ENCODE measurements at places on chromosomes 7 and 10.

DNA sequence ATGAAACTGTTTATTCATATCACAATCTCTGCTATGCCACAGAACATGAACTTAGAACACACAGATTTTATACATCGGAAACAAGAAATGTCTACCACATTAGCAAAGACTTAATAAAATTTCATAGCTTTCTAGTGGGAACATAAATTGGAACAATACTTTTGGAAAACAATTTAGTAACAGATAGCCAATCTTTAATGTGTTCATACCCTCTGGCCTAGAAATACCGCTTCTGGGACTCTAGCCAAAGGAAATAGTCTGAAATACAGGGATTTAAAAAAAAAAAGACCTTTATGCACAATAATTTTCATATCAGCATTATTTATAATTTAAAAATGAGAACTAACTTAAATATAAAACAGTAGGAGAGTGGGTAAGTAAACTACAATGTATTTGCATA lies 168.5 kb downstream of the PLXNA4 start:
- DNase-seq: no peak

DNA sequence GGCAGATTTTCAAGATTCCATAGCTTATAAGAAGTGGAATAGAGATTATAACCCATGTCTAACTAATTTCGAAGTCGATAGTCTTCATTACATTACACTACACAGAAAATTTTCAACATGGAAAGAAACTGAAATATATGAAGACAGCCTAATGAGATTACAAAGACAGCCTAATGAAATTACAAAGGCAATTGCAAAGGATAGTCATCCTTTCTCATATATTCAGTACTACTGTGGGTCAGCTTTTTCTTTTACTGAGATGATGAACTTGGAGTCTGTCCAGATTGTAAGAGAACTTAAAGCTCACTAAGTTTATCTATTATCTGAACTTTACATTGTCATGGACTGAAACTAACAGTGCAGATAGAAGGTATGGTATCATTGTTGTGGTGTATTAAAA lies 304.4 kb upstream of the MBL2 start:
- no peak for DNase-seq

DNA sequence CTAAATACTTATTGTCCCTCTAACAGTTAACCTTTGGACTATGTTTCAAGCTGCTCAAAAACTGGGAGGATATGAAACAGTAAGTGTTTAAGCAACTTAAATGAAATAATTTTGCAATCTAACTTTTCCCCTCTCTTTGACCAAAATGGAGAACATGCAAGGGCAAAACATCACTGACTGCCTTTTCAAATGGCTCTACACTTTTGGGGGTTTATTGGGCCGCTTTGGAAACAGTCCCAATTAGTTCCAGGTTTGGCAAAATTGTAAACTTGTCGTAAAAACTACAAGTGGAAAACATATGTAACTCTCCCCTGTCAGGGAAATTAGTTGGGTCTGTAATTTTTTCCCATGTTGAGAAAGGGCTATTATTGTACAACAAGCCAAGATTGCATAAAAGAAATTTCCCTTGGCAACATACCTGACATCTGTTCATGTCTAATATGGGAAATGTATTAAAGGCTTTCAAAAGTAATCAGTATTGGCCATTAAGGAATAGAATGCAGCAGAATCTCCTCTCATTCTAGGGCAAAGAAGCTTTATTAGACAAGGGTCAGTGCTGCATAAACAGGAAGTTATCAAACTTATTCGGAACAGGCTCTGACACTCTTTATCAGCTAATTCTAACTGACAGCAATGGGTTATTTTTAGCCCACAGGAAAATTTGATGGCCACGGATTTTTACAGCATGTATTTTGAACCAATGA lies 157.9 kb downstream of the ARID5B start:
- DNase-seq: no peak

DNA sequence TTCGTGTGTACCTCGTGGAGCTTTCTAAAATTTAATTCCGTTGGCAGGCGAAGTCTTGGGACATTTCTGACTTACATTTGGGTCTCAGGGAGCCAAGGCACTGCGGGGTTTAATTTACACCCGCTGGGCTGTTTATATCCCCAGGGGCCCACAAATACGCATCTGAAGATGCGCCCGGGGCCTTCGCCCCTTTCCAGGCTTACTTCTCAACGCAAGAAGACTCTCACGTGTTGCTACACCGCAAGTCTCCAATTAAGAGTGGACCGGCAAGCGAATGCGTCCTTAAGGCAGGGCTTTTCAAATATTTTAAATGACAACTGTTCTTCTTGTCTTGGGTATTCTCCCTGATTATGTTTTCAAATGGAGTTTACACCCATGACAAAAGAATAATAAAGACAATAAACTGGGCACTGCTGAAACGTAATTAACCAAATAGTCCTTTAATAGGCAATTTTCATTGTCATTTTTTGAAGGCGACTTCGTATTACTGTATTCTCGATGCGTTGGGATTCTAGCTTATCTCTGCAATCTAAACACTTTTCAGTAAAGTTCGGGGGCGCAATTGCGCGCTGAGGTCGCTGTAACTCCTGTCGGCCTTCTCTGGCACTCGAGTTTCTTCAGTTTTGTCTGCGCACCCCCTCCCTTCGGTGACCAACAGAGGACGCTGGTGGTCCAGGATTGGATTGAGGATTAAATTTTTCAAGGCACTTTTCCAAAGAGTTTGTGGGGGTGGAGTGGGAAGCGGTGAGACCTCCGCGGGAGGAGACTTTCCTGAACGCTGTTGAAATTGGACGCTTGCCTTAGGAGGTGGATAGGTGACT lies 837 bp upstream of the IGFBP3 start:
- DNase-seq: peak; percentile 36

DNA sequence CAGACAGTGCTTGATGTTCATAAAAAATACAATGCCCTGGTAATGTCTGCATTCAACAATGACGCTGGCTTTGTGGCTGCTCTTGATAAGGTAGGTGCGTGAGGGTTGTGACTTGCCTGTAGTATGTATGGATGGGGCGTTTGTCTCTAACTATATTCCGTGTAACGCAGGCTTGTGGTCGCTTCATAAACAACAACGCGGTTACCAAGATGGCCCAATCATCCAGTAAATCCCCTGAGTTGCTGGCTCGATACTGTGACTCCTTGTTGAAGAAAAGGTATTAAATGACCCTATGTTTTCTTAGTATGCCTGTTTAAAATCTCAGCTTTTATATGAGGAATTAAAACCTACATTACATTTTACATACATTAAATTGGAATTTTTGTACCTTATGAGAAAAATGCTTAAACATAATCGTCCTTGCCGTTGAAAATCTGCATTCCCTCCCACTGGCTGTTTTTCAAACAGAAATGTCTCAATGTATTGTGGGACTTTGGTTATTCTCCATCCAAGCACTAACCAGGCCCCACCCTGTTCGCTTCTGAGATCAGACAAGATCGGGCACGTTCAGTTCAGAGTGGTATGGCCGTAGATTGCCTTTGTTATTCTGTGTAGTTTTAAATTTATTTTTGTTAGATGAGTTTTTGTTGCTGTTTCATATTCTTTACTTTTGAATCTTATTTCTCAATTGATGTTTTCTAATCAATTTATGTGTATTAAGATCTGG lies 85.3 kb downstream of the CUL1 start:
- DNase-seq: no peak

DNA sequence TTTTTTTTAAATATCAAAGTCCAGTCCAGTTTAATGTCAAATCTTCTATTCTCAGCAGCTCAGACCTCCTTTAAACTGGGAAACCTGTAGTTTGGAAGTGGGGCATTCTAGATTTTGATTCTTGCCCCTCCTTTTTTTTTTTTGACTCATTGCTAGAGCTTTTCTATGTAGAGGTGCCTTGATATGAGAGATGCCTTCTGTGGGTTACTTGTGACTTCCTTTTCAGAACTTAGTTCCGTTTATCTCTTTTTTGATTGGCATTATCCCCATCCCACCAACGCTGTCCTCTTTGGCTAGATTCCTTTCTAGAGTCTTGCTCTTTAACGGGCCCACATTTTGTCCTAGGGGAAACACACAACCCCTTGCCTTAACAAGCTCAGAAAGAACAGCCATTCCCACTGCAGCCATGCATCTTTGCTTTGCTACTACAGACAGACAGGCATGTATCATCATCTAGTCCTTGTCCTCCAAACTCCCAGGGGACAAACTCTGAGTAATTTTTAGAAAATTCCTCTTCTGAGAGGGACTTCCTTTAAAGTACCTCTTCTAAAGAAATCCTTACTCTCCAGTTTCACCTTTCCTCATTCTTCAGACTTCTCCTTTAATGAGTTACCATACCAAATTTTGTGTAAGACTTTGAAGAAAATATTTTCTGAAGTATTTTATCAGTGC lies 153.6 kb downstream of the PHF14 start:
- DNase-seq: no peak

DNA sequence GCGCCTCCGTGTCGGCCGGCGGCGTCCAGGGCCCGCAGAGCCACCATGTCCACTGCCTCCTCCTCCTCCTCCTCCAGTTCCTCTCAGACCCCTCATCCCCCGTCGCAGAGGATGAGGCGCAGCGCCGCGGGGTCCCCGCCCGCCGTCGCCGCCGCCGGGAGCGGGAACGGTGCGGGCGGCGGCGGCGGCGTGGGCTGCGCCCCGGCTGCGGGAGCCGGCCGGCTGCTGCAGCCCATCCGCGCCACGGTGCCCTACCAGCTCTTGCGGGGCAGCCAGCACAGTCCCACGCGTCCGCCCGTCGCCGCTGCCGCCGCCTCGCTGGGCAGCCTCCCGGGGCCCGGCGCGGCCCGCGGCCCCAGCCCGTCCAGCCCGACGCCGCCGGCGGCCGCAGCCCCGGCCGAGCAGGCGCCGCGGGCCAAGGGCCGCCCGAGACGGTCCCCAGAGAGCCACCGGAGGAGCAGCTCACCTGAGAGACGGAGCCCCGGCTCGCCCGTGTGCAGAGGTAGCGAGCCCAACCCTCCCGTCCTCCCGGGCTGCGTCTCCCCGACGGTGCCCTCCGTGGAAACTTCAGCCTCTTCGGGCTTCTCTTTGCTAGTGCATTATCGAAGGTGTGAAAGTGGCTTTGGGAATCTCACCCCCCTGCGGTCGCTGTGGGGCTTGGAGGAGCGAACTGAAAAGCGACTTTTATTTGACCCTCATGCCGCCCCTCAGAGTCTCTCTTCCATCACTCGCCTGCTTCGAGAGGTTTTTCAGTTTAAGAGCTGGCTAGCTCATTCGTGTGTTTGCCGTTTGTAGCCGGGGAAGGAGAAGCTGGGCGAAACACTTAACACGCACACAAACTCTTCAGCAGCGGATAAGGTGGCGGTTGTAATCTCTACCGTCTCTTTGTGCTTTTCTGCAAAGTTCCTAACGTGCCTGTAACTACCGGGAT lies 975 bp downstream of the GLCCI1 start:
- peak; percentile 52 for DNase-seq

DNA sequence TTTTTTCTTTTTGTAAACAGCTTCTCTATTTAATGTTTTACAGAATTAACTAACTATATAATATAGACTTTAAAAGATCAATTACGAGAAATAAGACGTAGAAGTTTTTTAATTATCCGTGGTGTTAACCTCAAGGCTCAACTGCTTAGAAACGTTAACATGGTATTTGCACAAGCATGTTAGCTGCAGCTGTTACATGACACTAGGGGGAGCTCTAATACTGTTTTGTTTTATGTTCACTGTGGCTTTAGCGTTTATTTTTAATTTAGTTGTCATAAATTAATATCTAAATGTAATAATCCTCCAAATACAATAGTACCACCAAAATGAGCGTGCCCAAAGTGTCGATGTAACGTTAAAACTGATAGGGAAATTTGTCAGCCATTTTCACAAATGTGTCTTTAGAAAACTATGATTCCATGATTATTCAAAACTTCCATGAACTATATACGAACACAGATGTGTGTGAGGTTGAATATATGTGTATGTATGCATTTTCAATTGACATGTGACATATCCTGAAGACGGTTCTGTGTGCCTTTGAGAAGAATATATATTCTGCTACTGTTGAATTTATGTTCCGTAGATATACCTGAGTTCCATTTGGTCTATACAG lies 828.8 kb upstream of the MBL2 start:
- no peak for DNase-seq

DNA sequence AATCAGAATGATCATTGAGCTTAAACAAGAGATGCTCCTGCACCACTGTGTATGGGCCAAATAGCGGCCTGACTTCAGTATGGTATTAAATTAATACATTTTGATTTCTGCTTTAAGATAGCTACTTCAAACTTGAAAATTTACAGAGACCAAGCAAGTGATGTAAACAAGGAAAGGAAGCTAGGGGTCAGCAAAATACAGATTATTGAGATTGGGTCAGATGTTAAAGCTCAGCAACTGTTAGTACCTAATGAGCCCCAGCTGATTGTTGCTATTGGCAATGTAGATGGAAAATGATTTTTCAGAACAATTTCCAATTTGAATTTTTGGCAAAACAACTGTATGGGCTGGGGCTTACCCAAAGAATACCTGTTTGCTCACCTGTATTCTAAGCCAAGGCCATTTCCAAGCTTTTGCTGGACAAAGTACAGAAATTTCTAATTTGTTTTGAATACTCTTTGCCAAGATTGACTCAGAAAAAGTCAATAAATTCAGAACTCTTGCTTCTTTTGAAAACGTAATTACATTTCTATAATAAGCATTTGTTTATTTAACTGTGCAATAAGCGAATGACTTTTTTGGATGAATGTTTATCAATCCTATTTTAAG lies 23.0 kb upstream of the DLD start:
- DNase-seq: no peak

GRCh38 chr10:128384831-128385230 lies 258.6 kb upstream of the MKI67 start:
- no peak for DNase-seq

DNA sequence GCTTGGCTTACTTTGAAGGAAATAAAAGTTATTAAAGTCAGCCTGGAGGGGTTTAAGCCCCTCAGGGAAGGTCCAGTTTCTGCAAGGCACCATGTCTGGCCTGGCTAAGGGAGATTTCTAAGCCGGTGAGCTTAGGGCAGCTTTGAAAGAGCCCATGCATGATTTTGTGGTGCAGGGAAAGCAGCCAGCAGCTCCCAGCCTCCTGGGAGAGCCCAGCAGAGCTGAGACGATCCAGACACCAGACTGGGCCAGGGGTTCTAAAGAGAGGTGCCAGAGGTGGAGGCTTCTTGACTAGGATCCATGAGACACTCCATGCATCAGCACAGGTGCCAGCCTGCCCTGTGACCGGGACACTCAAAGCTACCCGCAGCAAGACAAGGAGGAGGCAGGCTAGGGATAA lies 59.6 kb upstream of the MKX start:
- DNase-seq: no peak

- no peak for DNase-seq
Measured at GRCh38 chr7:93945756-93946535, 24.4 kb downstream of the GNG11 start.

- no peak for DNase-seq
Measured at GRCh38 chr7:27547401-27547800, 115.3 kb downstream of the HIBADH start.

GRCh38 chr10:80457554-80458262 lies 3.6 kb downstream of the TSPAN14 start:
- DNase-seq: no peak

GRCh38 chr10:74640134-74640921 lies 186.1 kb upstream of the KAT6B start:
- no peak for DNase-seq

GRCh38 chr7:21365866-21366624 lies 61.8 kb upstream of the SP4 start:
- no peak for DNase-seq

GRCh38 chr7:11612737-11613136 lies 219.3 kb downstream of the THSD7A start:
- DNase-seq: no peak

Data from CD4-positive, alpha-beta T cell treated with Interleukin-12 subunit alpha and Interleukin-12 subunit beta, for 1 hour (primary cell).